ENCODE measurements at places on chromosomes 6 and 20.

GRCh38 chr6:11706171-11706570, 72.4 kb downstream of the ADTRP start:
- no peak for DNase-seq

GRCh38 chr6:150448221-150448620, 79.4 kb downstream of the IYD start:
- DNase-seq, result no peak

DNA sequence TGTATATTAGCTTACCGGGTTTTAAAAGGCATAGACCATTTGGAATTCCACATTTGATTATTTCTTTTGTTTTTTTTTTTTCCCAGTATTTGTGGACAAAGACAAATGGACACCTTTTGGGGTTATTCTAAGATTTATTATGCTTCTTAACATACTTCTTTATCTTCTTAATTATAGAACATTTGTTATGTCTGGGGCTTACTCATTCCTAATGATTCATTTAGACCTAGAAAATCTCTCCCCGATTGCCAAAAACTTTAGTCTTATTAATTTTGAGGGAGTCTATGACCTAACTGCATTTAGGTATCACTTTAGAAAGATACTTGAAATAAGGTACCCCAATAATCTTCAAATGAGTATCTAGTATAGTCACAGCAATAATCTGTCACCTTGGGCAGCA, 170.7 kb upstream of the PREP start:
- no peak for DNase-seq

- DNase-seq, result no peak
Observed at GRCh38 chr6:71396410-71396801, 107.8 kb downstream of the OGFRL1 start.

DNA sequence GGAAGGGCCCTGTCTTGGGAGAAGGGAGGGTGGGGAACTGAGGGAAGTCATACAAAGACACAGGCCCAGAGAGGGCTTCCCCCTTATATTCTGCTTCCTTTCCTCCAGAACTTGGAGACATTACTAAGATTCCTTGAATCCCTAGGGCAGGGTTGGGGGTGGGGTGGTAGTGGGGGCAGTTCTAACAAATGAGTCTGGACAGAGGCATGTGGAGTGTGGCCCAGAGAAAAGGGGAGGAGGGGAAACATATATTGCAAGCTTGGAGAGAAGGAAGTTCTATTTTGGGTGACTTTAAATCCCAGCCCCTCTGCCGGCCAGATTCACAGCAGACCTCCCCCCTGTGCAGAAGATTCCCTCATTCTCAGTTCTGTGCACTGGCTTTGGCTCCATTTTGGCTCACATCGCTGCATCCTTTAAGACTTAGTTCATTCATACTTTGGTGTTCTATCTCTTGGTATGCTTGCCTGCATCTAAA, 43.7 kb downstream of the DAAM2 start:
- no peak for DNase-seq

DNA sequence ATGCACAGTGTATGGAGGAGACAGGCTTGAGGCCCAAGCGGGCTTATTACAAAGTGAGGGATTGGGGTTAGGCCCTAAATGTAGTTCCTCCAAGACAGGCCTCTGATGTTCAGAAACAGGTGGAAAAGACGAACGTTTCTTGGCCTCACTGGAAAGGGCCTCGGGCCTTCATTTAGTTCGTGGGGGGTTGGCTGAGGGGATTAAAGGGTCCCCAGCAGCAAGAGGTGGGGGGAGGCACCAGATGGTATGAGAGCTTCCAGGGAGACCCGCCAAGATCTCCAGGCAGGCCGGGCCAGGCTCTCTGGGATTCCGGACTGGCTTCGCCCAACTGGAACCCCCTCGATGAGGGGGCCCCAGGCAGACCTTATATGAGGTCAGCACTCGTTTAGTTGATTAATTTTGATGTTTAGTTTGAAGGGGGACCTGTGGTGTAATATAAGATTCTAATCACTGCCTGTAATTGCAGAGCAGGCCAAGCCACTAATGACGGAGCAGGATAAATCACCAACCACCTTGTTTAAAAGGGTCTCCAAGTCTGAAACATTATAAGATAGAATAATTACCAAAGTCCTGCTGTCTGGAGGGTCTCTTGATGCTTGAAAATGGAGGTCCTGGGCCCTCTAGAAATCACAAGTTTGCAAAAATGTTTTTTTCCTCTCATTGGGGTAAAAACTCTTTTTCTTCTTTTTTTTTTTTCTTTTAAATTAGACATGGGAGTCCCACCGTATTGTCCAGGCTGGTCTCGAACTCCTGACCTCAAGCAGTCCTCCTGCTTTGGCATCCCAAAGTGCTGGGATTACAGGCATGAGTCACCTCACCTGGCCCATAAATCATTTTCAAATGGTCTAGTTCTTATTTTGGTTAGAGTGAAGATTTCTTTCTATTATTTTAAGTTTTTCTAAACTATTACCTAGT, 2.2 kb downstream of the HMGA1 start:
- DNase-seq, result no peak

DNA sequence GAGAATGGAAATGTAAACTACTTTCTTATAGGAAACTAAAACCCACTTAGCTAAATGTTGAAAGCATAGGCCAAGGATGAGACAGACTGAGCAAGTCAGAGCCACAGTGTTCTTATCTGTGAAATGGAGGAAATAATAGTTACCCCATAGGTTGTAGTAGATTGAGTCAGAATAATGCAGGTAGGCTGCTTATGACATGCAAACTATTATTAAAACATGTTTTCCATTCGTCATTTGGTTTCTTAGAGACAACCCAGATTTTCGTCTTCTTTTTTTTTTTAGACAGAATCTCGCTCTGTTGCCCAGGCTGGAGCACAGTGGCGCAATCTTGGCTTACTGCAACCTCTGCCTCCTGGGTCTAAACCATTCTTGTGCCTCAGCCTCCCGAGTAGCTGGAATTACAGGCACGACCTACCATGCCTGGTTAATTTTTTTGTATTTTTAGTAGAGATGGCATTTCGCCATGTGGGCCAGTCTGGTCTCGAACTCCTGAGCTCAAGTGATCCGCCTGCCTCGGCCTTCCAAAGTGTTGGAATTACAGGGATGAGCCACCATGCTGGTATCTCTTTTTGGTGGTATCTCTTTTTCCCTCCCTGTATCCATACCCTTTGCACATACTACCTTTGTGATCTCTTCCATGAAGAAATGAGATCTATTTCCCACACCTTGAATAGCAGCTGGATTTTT, 196.5 kb upstream of the ZNF217 start:
- no peak for DNase-seq

DNA sequence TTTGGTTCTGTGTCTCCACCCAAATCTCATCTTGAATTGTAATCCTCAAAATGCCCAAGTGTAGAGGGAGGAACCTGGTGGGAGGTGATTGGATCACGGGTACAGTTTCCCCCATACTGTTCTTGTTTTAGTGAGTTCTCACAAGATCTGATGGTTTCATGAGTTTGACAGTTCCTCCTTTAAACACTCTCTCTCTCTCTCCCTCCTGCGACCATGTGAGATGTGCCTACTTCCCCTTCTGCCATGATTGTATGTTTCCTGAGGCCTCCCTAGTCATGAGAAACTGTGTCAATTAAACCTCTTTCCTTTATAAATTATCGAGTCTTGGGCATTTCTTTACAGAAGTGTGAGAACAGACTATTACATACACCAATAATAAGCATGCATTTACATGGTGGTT, 12.1 kb upstream of the EYS start:
- DNase-seq, result no peak

DNA sequence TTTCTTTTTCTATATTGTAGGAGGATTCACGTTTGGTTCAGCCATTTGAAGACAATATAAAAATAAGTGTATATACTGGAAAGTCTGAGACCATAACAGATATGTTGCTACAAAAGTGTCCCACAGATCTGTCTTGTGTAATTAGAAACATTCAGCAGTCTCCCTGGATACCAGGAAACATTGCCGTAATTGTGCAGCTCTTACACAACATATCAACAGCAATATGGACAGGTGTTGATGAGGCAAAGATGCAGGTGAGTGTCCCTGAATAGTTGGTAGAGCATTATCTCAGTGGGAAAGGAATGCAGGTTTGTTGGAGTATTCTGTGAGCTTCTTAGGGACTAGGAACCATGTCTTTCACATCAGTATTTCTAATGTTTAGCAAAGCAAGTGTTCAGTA, 18.3 kb upstream of the ADGRF4 start:
- DNase-seq, result no peak

- DNase-seq, result no peak
Observed at GRCh38 chr6:7917729-7918128, 7.1 kb upstream of the TXNDC5 start.

- DNase-seq, result no peak
Observed at GRCh38 chr6:166772518-166772917, 145.5 kb upstream of the RPS6KA2 start.

- DNase-seq, result no peak
Observed at GRCh38 chr6:4459996-4460395, 316.2 kb upstream of the CDYL start.

DNA sequence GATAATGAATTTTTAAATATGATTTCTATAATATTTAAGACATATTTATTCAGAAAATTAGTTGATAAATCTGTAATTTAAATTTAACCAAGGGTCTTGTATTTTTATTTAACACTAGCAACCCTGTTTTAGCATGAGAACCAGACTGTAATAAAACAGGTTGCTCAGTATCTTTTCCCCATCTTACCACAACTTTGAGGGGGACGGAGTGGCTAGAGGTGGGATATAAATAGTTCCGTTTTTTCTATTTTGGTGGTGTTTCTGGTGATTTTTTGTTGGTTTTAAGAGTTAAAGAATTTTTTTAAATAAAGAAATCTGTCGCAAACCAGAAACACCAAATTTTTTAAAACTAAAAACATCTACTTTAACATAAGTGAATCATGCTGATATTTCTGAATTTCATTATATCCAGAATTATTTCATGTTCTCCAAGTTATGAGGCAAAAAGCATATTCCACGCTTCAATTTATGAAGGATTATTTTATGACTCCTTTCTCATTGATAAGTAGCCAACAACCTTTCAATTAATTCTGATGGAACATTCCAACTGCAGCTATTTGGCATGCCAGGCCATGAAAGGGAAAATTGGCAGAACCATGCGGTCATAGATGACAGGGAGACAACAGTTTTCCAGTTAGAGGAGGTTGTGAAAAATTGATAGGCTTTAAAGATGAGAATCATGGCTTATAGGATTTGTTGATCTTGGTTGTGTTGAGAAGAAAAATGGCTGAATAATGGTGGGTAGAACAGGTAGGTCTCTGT, 151.9 kb upstream of the CARMIL1 start:
- DNase-seq, result no peak
